SHP77 (cell line): ENCODE measurements at places on chromosomes 4 and X.

DNA sequence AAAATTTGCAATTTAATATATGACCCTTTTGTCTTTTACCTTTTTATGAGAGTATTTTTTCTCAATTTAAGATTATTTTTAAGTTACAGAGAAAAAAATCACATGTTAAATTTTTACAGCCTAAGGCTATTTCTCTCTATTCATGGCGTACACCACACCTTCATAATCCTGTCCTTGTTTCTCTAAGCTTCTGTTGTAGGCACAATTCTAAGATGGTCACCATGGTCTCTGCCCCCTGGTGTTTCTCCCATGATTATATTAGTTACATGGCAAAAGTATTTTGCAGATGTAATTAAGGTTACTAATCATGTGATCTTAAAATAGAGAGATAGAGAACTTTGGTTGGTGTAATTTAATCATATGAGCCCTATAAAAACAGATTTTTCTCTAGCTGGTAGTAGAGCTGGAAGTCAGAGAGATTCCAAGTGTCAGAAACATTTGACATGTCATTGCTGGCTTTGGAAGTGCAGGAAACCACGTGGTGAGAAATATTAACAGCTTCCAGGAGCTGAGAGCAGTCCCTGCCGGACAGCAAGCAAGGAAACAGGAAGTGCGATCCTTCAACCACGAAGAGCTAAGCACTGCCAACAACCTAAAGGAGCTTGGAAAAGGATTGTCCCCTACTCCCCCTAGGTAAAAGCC is 89.8 kb downstream of the EIF4E start:
- DNase-seq, result no peak

DNA sequence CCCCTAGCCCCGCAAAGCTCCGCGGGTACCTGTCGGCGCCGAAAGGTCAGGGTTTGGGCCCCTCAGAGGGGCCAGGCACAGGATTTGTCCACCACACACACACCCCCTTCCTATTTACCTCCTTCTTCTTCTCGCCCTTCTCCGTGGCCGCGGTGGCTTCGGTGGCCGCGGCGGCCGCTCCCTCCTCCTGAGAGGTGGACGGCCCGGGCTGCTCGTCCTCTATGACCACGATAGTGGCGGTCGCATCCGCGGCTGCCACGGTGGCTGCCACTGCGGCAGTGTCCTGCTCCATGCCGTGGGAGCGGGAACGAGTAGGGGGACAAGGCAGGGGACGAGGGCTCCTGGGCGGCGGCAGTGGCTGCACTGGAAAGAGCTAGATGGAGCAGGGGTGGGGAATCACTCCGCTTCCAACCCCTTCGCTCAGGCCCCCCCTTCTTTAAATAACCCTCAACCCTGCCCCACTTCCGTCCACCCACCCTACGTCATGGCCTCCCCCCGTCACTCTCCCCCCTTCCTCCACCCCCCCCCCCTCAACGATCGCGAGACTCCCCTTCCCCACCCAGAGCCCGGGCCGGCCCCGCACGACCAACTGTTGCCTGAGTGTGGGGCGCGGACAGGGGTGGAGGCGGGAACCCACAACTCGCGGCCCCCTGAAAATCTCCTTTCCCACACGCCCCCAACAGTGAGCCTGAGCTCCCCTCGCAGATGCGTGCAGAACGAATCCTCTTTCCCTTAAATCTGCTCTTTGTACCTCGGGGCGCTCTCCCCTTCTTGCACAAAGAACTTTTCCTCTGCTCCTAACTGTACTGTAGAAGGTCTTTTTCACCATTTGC is at the start of gene SMARCA1:
Gene SMARCA1 (minus strand): TSS at position 412 of the 833 bp plus-strand sequence. CDS start 120 bp downstream, at position 292.
- DNase-seq, result peak; percentile 59

DNA sequence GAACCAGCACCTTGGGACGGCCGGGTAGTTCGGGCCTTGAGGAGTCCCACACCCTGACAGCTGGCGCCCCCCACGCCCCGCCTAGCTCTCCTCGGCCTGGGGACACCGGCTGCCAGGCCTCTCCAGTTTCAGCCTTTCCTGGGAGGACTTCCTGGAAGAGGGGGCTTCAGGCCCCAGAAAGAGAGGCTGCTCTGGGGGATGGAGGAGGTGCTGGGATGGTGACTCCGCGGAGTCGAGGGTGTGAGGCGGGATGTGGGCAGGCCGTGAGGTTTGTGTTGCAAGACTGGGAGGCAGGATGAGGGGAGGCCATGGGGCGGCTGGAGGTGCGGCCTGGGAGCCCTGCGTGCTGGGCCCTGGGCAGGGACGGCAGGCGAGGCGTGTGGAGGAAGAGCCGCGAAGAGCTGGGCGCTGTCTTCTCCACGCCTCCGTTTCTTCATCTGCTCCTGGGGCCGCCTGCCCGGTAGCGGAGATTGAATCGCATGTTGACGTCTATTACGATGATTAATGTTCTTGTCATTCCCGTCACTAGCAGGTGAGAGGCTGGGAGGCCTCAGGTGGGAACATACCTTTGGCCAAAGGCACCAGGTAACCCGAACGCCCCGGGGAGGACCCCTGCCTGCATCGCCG is 918 bp upstream of the FGFRL1 start:
- DNase-seq, result no peak

- DNase-seq, result no peak
Measured at GRCh38 chrX:16239211-16239610, 71.9 kb downstream of the MAGEB17 start.

- no peak for DNase-seq
Measured at GRCh38 chr4:17587094-17587822, 10.3 kb downstream of the LAP3 start.

DNA sequence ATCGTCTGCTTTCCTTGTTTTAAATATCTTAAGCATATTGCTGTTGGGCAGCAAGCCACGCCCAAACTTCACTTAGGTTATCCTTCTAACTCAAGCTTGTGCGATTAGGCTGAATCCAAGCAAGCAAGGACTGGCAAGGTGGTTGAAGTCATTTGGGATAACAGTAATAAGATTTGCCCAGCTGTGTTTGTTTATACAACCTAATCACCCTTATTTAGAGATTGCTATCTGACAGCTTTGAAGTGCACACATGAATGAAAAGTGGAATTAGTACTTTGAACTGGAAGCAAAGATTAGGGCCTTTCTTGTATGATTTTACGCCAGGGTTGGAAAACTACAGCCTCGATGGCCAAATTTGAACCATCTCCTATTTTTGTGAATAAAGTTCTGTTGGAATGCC is 182.1 kb downstream of the ASB9 start:
- no peak for DNase-seq
